Vagina (tissue), 2 donors: ENCODE measurements at places on chromosomes 6 and 20. TPM values are rescaled to one million over a fixed set of nuclear protein-coding genes. Genes with fewer than 3 reads are reported as not detected.

Gene LRRC1
- 52.5 TPM for total RNA-seq

DNA sequence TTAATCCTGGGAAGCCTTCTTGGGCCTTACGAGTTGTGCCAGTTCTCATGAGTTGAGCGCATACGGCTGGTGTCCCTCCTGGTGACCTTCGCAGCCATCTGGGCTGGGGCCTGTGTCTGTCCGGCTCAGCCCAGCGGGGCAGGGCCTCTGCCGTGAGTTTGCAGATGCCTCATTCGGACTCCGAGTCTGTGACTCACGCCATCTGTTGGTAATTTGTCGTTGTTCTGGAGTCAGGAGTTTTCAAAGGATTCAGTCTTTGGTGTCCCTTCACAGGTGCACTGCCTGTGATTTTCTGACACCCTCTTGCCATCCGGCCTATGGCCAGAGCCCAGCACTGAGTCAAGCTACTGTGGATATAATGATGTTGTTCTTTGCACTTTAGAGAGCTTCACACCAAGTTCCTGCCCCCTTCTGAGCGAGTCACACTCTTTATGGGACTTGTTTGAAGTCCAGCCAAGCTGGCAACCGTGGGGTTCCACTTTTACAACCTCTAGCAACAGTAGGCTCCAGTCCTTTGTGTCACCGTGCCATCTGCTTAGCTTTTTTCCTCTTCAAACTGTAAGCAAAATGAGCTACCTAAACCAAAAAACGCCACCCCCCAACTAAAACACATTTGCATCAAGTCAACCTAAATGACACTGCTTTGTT is 175.6 kb downstream of the AIG1 start:
- DNase-seq, result no peak

- no peak for DNase-seq
These were observed 94.0 kb downstream of the PREP start for GRCh38 chr6:105308840-105309239.

Gene SIM1
- total RNA-seq, result not detected

DNA sequence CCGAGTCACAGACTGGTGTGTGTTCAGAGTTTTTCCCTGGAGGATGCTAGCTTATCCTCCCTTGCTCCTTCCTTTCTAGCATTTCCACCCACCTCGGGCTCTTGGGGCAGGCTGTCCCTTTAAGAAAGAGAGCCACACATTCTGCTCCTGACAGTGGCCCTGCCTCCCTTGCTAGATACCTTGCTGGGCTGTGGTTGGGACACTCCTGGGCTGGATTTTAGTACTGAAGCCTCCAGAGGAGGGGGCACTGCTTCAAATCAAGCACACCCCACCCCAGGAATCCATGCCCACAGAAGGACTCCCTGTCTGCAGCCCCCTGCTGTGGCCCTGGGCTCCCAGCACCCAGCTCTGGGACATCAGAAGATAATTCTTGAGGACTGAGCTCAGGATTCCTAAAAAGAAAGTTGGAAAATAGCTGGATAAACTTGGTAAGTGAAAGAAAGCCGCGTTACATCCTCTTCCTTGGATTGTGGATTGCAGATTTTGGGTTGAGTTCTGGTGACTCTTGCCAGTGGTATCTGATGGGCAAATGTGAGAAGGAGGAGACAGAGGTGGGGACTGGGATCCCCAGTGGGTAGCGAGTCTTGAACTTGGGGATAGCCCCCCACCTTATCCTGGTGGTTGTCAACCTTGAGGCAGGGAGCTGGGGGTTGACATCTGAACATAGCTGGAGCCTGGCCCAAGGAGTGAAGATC is 29.0 kb downstream of the DAAM2 start:
- no peak for DNase-seq

- no peak for DNase-seq
These were observed at the start of gene DEFB112 for GRCh38 chr6:50049829-50050228. Gene DEFB112, minus strand, starts transcription at chr6:50049929. Its CDS starts 60 bp downstream, at chr6:50049869.

DNA sequence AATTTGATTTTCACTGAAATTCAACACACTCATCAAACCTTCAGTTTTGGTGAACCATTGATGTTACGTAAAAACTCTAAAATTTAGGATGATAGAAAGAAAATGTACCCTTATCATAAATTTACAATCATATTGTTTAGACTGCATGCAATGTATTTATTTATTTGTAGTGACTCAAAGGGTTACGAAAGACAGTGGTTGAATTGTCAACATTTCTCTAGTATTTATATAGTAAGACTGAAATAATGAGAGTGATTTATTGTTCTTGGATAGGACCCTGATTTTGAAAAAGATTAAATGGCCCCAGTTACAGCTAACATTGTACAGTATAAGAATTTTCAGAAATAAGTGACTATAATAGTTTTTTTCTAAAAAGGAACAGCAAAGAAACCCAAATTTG is 591.5 kb downstream of the RFPL4B start:
- DNase-seq, result no peak

- DNase-seq, result no peak
These were observed 232.1 kb downstream of the TMEM242 start for GRCh38 chr6:157091243-157091642.

- no peak for DNase-seq
These were observed 25.2 kb downstream of the HLA-A start for GRCh38 chr6:29967379-29968010.

DNA sequence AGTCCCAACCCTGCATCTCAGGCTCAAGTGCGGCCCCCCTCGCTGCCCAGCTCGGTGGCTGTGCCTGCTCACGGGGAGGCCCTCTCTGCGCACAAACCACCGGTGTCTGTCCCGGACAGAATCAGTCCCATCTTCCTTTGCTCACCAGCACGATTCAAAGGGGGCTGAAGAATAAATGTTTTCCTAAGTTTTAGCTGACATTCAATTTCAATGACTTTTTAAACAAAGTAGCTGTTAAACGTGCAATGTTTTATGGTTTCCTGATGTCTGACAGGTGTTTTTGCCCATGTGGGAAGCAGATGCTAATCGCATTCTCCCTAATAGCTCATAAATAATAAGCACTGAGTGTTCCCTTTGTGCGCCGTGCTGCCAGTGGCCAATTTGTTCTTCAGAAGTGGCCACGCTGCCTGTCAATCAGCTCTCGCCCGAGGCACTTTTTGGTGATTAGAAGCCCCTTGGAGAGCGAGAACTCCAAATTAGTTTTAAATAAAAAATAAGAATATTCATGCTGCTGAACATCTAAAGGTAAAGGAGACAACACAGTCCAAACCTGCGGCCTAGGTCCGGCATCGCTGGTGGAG is 26.3 kb downstream of the BHLHE23 start:
- no peak for DNase-seq

DNA sequence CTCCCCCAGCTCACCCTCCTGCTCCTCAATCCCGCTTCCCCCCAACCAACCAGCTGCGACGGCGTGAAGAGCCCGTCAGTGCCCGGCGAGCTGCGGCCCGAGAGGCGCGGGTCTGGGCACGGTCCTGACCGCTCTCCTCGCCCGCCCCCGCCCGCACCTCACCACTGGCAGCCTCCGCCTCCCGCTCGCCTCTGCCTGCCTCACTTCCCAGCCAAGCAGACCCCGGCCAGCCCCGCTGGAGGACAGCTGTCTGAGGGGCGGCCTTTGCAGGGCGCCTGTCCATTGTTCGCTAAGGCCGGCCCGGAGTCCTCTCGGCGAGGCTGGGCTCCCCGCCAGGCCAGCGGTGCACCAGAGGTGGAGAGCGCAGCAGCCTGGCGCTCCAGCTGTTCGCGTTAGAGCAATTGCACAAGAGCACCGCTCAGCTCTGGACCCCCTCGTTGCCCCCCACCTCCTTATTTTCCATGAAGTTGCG is 1.3 kb downstream of the SOBP start:
- DNase-seq, result peak; percentile 84

DNA sequence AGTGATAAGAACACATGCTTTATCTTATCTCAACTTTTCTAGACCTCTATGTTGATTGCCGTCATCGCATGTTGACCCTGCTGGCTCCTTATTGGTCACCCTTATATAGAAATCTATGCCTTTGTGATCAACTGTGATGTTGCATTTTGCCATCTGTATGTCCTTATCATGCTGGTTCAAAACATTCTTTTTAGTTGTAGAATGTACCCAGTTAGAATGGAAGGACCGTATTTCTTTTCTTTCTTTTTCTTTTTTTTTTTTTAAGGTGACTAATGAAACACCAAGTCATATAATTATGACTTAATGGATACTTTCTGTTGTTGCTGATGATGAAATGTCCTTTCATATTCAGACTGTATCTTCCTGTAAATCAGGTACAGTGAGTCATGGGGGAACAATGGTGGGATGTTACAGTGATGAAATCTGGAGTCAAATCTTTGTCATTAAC is 145.9 kb upstream of the CITED2 start:
- no peak for DNase-seq

DNA sequence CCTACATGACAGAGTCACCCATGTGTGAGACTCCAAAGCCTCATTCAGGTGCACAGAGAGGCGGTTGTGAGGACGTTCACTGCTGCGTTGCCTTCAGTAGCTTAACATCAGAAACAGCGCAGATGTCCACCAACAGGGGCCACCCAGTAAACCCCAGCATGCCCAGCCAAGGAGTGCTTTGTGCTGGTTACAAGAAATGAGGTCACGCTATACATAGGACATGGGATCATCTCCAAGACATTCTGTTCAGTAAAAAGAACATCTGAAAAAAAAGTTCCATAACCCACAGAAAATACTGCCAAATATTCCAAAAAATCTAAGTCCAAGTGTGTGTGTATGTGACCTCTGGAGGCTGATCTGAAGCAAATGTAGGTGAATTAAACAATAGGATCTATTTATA is 16.0 kb downstream of the SLC52A3 start:
- DNase-seq, result no peak

DNA sequence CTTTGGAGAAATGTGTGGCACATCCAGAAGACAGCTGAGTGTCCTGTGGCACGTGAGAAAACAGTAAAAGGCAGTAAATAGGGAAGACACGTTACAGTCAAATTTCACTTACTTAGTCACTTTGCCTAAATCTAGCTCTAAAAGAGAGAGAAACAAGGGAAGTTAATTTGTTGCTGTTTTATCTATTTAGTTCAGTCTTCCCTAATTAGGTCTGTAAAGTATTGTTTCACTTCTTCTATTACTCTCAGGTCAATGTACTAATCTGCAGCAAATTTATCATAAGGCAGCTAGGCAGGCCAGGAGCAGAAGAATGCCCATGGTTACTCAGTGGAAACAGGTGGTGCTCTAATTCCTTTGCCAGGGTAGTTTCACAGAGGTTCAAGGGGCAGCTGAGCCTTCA is 124.3 kb upstream of the CNR1 start:
- no peak for DNase-seq

DNA sequence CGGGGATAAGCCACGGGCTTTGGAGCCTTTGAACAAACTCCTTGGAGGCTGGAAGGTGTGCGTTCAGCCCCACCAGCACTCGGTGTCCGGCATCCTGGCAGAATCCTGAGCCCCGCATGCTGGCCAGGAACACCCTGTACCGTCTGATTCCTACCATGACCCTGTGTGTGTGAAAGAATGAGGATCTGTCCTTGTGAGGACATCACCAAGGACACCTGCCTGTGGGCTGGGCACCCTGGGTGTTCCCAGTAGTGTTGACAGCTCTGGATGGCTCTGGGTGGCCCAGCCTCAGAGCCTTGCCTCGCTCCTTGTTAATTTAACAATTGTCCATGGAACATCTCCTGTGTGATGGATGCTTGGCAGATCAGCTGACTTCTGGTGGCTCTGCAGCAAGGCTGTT is 234.3 kb downstream of the QKI start:
- no peak for DNase-seq

DNA sequence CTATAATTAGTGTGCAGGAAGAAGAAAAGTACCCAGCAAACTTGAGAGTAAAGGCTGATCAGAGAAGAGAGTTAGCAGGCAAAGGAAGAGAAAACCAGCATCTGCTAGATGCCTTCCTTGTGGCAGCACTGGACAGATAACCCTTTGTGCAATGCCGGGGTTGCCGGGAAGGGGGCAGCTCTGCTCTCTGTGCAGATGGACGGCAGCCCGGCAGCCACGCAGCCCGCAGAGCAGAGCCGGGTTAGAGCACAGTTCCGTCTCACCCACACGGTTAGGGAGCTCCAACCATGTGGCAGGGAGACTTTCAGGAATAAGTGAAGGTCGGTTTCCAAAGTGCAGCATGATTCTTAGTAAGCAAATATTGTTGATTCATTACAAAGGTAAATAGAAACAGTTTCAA is 80.0 kb upstream of the RPS6KA2 start:
- no peak for DNase-seq

Gene FAM83D
- 20.4 TPM for total RNA-seq

DNA sequence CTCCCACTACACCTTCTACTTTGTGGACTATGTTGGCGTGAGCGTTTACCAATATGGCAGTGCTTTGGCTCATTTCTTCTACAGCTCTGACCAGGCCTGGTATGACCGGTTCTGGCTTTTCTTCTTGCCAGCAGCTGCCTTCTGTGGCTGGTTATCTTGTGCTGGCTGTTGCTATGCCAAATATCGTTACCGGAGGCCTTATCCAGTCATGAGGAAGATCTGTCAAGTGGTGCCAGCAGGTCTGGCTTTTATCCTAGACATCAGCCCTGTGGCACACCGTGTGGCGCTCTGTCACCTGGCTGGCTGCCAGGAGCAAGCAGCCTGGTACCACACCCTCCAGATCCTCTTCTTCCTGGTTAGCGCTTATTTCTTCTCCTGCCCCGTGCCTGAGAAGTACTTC is 16.5 kb upstream of the EFHC1 start:
- DNase-seq, result no peak

Gene PANK2
- total RNA-seq, result 53.5 TPM

- no peak for DNase-seq
These were observed 36.4 kb upstream of the GCLC start for GRCh38 chr6:53581173-53581773.

GRCh38 chr6:80214436-80215022 is 108.1 kb downstream of the BCKDHB start:
- no peak for DNase-seq

Gene CLVS2
- total RNA-seq, result 1.5 TPM

Gene KCNQ5
- total RNA-seq, result 3.9 TPM

- no peak for DNase-seq
These were observed 142.4 kb upstream of the TNFAIP3 start for GRCh38 chr6:137724495-137725211.

DNA sequence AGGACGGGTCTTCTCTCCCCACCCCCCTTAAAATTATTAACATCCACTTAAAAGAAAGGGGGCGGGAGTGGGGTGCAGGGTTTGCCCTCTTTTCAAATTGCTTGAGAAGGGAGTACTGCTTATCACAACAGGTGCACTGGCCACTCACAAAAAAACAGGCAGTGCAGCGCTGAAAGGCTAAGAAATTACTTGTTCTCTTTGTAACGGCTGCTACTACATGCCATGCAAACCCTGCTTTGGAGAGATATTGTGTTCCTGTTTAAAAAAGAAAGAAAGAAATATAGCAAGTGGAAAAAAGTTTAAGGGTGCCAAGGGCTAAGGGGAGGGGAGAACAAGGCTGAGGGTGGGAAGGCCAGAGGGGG is 312.7 kb upstream of the JARID2 start:
- no peak for DNase-seq
